ENCODE measurements at places on chromosomes 3 and 15.

DNA sequence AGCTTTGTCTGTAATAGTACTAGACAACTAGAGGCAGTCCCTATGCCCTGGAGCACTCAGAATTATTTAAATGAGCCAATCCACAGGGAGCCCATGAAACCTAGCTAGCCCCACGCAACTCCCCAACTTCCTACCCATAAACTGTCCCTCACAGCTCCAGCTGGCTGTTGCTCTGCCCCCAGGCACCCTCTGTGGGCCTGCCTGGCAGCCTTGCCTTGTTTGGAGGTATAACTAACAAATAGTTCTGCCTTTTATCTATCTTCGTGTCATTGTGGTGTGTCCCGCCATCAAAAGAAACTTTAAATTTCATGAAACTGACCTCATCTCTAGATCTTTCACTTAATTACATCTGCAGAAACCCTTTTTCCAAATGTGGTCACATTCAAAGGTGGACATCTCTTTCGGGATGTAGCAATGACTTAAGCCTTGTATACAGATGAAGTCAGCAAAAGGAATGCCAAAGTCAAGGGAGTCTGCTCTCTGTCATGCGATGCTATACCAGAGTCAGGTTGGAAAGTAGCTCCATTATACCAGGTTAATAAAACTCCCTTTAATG is 1.8 kb upstream of the RTP3 start:
- no peak for DNase-seq

GRCh38 chr3:60147249-60147950 is 1097.6 kb upstream of the CFAP20DC start:
- no peak for DNase-seq

- DNase-seq = no peak
Measured at GRCh38 chr3:7038394-7038793, 177.5 kb downstream of the GRM7 start.

- no peak for DNase-seq
Measured at GRCh38 chr3:183266454-183266853, 13.4 kb downstream of the B3GNT5 start.

DNA sequence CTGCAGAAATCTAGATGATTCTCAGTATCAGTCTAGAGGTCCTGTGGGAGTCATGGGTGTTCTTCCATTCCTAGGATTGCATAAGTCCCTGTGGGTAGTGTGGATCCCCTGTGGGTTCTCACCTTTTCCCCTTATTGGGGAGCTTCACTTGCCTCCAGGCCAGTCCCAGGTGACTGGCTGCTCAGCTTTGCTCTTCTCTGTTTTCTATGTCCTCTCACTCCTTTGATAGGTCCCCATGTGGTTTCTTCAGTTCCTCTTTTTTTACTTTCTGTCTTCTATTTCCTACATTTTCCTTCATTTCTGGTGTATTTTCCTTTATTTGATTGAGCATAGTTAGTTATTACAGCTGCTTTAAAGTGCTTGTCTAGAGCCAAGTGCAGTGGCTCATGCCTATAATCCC is 10.9 kb downstream of the TEX55 start:
- no peak for DNase-seq

GRCh38 chr3:107345822-107346405 is 31.3 kb upstream of the CCDC54 start:
- no peak for DNase-seq

DNA sequence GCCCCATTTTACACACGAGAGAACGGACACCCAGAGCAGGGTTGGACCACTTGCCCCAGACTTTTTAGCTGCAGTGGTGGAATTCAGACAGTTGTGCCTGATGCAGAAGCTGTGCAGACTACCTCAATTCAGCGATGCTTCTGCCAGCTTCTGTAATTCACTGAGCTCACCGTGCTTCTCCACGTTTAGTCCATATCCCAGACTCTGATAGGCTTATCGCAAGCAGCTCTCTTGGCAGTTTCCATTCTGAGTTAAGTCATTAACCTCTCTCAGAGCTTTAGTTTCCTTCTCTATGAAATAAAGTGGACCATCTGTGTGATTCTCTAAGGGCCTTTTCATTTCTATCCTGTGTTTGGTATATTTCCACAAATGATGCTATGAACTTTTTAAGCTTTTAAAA is 37.1 kb downstream of the ABHD17C start:
- DNase-seq = no peak

GRCh38 chr3:102123590-102124190 is 274.4 kb downstream of the NFKBIZ start:
- no peak for DNase-seq

- no peak for DNase-seq
Measured at GRCh38 chr15:63231706-63232105, 42.3 kb downstream of the RAB8B start.

- DNase-seq = no peak
Measured at GRCh38 chr3:116000311-116000710, 377.0 kb downstream of the GAP43 start.

DNA sequence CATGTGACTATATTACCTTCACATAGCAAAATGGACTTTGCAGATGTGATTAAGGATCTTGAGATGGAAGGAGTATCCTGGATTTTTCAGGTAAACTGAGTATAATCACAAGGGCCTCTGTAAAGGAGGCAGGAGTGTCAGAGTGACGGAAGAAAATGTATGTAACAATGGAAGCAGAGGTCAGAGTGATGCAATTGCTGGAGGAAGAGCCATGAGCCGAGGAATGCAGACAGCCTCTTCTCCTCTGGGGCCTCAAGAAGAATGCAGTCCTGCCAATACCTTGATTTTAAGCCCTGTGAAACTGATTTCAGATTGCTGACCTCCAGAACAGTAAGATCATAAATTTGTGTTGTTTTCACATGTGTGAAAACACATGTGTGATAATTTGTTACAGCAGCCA is 15.1 kb downstream of the HEMK1 start:
- DNase-seq = no peak

DNA sequence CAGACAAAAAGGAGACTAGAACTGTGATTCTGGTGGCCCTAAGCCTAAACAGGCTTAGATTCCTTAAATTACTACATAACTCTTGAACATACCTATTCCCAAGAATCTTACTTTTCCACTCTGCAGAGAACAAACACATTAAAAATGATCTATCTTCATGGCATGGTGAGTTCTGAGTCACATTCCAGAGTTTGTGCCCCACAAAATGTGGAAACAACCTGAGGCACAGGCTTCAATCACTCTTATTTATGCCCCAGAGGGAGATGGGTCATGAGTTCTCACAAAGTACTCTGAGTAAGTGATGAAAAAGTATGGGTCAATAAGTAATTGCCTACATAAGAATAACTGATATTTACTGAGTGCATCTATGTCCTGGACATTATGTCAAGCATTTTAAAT is 137.5 kb upstream of the SLC2A2 start:
- no peak for DNase-seq

DNA sequence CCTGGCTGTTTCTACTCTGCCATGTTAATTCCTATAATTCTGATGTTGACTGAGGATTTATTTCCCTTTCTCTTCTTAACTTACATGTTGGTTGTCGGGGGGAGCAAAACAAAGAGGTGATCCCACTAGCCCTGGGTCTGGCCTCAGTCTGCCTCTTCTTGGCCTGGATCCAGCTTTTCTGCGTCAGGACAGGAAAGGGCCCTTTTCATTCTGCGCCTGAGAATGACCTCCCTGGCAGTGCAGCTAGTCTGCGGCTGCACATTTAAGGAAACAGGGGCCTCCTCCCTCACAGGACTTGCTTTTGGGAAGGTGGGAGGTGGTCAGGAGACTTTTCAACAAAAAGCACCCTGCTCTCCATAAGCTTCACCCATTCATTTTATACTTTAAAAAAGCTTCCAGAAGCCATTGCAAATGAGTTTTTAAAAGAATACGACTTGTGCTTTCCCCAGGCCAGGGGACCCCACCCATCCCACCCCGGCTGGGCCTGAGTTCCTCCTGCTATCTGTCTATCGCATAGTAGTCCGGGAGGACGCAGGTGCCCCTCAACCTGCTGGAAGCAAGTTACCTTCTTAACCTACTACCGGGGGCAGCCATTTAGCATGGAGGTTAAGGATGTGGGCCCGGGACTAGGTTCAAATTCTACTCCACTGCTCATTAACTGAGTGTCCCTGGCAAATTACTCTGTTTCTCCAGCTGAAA is 21.3 kb upstream of the EHD4 start:
- DNase-seq = no peak

GRCh38 chr15:79812541-79812940 is 84.3 kb downstream of the MTHFS start:
- DNase-seq = no peak

GRCh38 chr3:161770484-161771386 is 274.1 kb downstream of the OTOL1 start:
- DNase-seq = no peak

- no peak for DNase-seq
Measured at GRCh38 chr3:50297896-50298725, 1.1 kb downstream of the HYAL3 start.

DNA sequence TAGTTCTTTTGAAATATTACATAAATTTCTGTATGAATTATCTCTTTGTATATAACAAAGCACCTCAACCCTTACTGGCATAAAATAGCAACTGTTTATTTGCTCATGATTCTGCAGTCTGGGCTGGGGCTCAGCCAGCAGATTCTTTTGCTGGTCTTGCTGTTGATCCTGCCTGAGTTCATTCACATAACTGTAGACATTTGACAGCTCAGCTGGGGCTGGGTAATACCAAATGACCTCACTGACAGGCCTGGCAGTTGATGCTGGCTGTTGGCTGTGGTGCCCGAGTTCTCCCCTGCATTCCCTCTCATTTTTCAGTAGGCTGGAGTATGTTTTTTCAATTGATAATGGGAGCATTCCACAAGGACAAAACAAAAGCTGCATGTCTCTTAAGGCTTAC is 449.9 kb upstream of the GOLIM4 start:
- no peak for DNase-seq

DNA sequence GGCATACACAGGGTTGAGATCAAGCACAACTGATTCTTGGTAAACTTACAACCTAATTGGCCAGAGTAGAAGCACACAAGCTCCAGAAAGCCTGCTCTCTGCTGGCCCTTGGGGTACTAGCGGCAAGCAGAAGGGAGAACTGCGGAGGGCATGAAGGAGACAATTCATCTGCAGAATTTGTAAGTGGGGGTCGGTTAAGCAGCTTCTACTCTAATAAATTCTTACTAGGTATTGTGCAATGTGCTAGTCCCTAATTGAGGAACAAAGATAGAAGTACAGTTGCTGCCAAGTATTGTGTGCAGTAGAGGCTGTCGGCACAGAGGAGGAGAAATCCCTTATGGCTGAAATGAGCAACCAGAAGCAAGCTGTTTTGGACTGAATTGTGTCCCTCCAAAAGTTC is 91.2 kb upstream of the VEPH1 start:
- DNase-seq = no peak

GRCh38 chr15:84603630-84604379 is 3.0 kb downstream of the ZSCAN2 start:
- no peak for DNase-seq

GRCh38 chr3:186099178-186099577 is 9.7 kb downstream of the ETV5 start:
- no peak for DNase-seq

DNA sequence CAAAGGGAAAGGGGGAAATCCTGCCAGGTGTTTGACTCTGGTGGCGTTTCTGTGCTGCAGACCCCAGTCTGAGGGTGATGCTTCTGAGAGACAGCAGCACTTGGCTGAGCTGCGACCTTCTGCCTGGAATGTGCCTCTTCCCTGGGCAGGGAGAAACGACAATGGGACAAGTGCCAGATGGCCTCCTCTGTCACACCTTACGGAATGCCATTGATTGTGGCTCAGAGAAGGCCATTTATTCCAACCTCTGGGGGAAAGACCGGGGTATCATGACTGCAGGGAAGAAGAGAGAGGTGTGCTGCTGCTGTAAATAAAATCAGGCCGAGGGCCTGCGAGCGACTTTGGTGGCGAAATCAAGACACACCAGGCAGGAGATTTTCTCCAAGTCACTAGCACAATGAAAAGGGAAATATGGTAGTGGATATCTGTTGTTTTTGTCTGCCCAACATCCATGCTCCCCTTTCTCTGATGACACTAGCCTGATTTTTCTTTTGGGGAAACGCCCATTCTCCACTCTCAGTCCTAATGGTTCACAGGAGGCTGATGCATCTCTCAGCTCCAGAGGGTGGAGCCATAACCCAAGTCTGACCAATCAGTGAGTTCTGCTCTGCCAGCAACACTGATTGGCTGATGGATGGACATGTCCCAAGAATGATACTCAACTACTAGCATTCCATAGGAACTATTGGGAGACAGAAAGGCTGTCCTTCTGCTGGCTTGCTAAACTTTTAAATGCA is 336.1 kb downstream of the FOXP1 start:
- no peak for DNase-seq

DNA sequence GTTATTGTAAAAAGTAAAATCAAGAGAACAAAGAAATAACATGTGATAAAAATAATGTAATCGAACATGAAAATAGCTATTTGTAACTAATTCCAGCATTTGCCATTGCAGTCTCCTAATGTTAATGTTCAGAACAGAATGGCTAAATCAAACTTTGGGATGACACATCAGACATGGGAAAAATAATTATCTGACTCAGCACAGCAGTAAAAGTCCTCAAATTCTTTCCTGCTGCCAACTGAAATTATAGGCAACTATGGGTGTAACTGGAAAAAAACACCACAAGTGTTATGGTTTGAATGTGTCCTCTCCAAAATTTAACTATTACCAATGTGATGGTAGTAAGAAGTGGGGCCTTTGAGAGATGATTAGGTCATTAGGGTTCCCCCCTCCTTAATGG is 446.7 kb downstream of the C3orf38 start:
- no peak for DNase-seq

DNA sequence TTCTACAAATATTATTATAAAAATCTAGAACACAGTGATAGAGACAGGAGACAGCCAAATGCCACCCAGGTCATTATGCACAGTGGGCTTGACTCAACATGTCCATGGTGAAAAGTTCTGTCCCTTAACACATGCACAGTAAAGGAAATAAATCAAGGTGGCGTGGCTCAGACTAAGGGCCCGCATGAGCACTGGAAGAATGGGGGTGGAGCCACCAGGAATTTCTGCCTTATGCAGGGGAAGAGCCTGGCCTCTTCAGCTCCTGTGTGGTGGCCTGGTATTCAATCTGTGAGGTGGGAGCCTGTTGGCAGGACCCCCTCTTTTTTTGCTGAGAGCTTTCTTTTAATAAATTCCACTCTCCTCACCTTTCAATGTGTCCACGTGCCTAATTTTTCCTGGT is 17.2 kb upstream of the SPG21 start:
- DNase-seq = no peak

DNA sequence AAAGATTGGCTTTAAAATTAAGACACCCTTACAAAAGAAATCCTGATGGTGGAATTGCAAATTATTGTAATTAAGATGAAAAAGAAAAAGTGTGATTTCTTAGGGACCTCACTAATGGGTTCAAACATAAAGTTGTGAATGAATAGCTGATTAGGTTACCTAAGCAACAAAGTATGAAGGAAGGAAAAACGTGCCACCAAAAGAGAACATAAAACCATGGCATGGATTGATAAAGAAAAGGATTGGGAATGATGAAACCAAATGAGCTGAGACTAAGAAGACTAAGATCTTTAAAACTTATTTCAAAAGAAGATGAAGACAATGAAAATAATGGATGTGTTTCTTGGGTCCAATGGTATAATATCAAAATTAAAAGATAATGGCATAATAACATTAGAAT is 32.2 kb upstream of the GUCA1C start:
- no peak for DNase-seq

GRCh38 chr3:105394177-105394576 is 27.5 kb downstream of the ALCAM start:
- DNase-seq = no peak

GRCh38 chr15:31360843-31361763 is 34.5 kb downstream of the KLF13 start:
- no peak for DNase-seq

Measured in progenitor cell of endocrine pancreas (in vitro differentiated cells).